Activated naive CD4-positive, alpha-beta T cell treated with anti-CD3 and anti-CD28 coated beads for 36 hours (primary cell): ENCODE measurements at places on chromosomes 5 and 9. TPM values are rescaled to one million over a fixed set of nuclear protein-coding genes. Genes with fewer than 3 reads are reported as not detected.

DNA sequence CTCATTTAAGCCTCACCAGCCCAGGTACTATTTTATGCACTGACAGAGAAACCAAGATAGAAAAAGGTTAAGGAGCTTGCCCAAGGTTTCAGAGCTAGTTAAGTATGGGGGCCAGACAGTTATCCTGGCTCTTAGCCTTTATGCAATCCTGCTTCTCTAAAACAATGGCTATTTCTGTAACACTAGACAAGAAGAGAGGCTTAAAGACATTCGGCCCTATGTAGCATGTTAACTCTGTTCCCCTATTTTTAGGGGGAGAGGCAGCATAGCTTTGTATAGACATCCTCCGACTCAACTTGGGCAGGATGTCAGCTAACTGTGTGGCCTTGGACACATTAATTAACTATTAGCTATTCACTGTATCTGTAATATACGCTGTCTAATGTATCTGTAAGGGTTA is 54.6 kb downstream of the LHFPL2 start:
- H3K27me3 ChIP-seq, result peaks cover 5% of the 10 kb centered on the region
- H3K4me1 ChIP-seq, result no peaks in the 10 kb centered on the region
- no peak for DNase-seq
- H3K27ac ChIP-seq, result no peak overlapping the region
- H3K36me3 ChIP-seq, result no peaks in the 10 kb centered on the region
- no peak overlapping the region for H3K4me3 ChIP-seq

DNA sequence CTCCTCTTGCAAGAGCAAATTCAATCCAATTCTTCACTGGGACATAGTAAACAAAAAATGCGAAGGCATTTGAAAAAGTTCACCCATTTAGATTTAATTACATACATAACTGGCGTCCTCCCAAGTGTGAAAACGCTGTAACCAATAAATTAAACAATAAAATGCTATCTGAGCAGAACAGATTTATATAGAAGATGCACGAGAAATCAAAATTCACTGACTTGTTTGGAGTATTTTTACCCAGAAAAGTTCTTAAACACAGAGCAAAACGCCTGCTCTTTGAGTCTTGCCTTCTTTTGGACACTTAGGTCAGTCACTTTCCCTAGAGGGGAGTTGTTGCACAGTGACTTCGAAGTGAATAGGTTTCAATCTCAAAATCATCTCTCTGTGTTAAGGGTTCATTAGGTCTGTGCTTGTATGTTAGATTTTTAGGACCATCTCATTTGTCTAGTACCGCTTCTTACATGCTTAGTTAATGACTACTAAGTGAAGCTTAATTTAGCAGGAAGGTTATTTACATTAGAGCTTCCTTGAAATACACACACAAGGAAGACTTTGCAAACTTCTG is 1.9 kb downstream of the ALDH1A1 start:
- H3K27ac ChIP-seq, result no peak overlapping the region
- H3K4me1 ChIP-seq, result peaks cover 5% of the 10 kb centered on the region
- H3K4me3 ChIP-seq, result no peak overlapping the region
- peaks cover 28% of the 10 kb centered on the region for H3K27me3 ChIP-seq
- no peaks in the 10 kb centered on the region for H3K36me3 ChIP-seq

The TMEM174 gene
- not detected for total RNA-seq

GRCh38 chr5:143251190-143251589 is 152.3 kb downstream of the NR3C1 start:
- H3K4me3 ChIP-seq, result no peak overlapping the region
- no peaks in the 10 kb centered on the region for H3K27me3 ChIP-seq
- no peaks in the 10 kb centered on the region for H3K36me3 ChIP-seq
- H3K4me1 ChIP-seq, result no peaks in the 10 kb centered on the region
- no peak for DNase-seq
- H3K27ac ChIP-seq, result no peak overlapping the region

DNA sequence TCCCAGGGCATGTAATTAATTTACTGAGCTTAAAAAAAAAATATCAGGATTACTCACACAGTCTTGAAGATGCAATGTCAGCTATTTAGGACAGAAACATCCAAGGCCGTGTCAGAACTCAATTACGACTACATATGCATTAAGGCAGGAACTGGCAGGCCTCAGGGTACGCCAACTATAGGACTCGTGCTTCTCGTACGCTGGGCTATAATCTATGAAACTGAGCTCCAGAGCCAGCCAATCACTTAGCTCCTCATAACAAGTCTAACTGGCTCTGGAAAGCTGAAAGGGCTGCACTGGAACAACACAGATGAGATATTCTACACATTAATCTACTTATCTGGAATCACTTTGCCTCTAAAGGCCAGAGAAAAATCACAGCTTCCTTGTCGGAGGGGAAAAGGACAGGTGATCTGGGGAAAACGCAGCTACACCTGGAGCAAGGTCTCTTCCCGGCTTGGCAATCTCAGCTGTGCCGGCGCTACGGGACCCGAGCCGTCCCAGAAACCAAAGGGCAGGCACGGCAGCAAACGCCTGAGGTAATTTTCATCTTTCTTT is 212.0 kb downstream of the DEPDC1B start:
- no peaks in the 10 kb centered on the region for H3K36me3 ChIP-seq
- DNase-seq, result no peak
- no peak overlapping the region for H3K4me3 ChIP-seq
- no peaks in the 10 kb centered on the region for H3K4me1 ChIP-seq

The FBXL7 gene
- not detected for total RNA-seq

DNA sequence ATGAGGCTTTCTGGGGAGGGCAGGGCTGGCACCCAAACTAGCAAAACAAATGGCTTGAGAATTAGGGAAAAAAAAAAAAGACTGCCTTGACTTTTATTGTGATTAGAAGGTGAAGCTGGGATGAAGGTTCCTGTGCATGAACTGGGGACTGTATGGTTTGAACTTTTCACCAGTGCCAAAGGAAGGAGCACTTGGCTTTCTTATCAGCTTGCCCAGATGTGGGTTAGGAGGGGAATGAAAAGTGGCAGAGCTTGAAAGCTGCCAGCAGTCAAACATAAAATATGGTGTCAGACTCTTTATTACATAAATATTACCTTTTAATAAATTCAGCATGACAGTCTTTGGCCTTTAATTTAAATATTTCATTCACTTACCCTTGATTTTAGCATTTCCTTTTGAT is 182.5 kb downstream of the PSAT1 start:
- peaks cover 2% of the 10 kb centered on the region for H3K27me3 ChIP-seq
- DNase-seq, result no peak
- no peak overlapping the region for H3K4me3 ChIP-seq
- H3K27ac ChIP-seq, result no peak overlapping the region
- H3K4me1 ChIP-seq, result no peaks in the 10 kb centered on the region

- peaks cover 9% of the 10 kb centered on the region for H3K36me3 ChIP-seq
- peaks cover 21% of the 10 kb centered on the region for H3K4me1 ChIP-seq
- no peak overlapping the region for H3K27ac ChIP-seq
These were observed 490 bp downstream of the ICE1 start for GRCh38 chr5:5422819-5423515.

The ALDOB gene
- total RNA-seq, result not detected

GRCh38 chr9:121684381-121685145 is 33.1 kb downstream of the DAB2IP start:
- H3K4me3 ChIP-seq, result no peak overlapping the region
- no peaks in the 10 kb centered on the region for H3K36me3 ChIP-seq
- H3K4me1 ChIP-seq, result no peaks in the 10 kb centered on the region
- peak; percentile 40 for DNase-seq
